ENCODE measurements at places on chromosomes 3 and 15.

- DNase-seq, result peak; percentile 44
These were observed 2.0 kb downstream of the FOXP1 start for GRCh38 chr3:71581457-71582035.

DNA sequence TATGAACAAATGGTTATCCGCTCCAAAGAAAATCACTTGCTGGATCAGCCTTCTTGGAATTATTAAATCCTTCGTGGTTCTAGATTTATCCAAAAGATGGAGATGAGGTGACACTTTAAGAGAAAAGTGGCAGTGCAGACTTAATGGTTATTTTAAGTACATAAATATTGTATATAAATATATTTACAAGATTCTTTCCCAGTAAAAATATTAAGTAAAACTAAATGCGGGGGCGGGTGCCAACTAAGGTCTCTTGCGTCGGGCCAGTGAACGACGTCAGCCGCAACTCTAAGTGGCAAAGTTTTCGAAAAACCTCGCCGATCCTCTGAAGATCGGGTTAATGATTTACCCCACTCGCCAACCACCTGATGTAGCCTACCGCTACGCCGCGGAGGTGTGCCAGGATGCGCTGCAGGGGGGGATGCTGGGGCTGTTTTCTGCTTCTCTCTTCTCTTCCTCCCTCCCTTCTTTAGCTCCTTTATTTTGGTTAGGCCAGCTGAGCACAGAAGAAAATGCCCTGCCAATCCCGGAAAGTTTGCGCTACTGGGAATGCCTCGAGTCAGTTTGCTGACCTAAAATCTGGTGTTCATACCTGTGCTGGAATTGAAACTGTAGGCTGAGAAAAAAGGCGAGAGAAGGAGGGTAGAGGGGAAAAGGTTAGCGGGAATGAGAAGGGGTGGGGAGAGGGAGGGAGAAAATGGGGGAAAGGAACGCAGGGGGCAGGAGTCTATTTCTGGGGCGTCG is 7.6 kb upstream of the FOXB1 start:
- no peak for DNase-seq

DNA sequence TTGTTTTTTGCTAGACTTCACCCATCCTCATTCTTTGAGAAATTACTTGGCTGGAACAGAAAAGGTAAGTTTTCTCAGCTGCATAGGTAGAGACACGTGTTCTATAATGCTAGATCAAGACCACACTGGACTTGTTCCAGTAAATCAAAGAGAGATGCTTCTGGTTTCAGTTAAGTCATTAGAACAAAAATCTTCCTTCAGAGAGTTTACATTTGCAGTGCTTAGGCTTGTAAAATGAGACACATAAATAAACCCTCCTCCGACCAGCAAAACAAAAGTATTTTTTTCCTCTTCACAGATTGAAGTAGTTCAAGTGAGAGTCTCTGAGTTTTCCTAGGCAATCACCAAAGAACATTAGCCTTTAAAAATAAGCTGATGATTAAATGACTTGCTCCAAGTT is 87.3 kb upstream of the PROK2 start:
- DNase-seq, result no peak

- DNase-seq, result no peak
These were observed 262.4 kb upstream of the PROK2 start for GRCh38 chr3:72047221-72047871.

GRCh38 chr3:179455954-179456353 is 4.7 kb upstream of the GNB4 start:
- no peak for DNase-seq

GRCh38 chr3:41464401-41464800 is 265.1 kb downstream of the CTNNB1 start:
- no peak for DNase-seq

DNA sequence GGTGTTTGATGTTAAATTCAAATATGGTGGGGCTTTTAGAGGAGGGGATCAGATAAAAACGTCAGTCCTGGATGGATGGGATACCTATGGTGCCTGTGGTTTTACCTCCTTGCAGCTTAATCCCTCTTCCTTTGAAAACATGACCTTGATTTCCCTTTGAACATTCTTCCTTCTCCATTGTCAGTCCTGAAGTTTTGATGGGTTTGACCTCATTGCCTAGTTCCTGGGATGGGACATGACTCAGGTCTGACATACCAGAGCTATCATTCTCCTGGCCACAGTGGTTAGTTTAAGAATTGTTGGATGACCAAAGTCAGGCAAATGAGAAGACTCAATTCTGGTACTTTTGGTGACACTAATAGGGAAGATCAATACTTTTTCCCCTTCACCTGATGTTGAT is 87.2 kb downstream of the PRICKLE2 start:
- DNase-seq, result no peak

GRCh38 chr15:93553167-93553935 is 464.3 kb upstream of the RGMA start:
- no peak for DNase-seq

DNA sequence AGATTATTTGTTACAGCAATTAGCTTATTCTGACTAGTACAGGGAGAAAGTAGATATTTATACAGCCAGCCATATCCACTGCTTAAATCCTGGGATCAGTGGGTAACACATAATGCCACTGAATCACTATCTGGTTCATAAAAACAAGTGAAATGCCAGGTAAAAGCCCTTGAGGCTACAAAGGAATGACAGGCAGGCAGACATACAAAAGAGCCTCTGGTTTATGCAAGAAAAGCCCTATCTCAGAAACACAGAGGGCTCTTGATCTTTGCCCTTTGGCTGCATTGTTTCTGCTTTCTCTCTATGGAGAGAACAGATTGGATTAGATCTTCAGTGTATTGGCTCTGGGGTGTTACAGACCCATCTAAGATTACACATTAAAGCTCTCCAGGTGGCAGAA is 115.4 kb upstream of the GADL1 start:
- no peak for DNase-seq

DNA sequence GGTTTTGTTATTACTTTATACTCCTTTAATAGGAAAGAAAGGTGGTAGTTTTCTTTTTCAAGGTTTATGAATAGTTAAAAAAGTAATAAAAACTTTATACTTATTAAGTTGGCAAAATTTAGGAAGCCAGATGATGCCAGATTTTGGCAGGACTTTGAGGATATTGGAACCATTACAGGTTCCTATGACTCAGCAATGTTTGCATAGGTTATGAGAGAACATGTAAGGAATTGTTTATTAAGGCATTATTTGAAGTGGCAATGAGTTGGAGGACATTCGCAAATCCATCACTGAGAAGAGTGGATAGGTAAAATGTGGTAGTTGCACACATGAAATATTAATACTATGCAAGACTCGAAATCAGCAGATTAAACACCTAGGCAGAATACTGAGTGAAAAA is 29.9 kb downstream of the CDAN1 start:
- DNase-seq, result no peak

DNA sequence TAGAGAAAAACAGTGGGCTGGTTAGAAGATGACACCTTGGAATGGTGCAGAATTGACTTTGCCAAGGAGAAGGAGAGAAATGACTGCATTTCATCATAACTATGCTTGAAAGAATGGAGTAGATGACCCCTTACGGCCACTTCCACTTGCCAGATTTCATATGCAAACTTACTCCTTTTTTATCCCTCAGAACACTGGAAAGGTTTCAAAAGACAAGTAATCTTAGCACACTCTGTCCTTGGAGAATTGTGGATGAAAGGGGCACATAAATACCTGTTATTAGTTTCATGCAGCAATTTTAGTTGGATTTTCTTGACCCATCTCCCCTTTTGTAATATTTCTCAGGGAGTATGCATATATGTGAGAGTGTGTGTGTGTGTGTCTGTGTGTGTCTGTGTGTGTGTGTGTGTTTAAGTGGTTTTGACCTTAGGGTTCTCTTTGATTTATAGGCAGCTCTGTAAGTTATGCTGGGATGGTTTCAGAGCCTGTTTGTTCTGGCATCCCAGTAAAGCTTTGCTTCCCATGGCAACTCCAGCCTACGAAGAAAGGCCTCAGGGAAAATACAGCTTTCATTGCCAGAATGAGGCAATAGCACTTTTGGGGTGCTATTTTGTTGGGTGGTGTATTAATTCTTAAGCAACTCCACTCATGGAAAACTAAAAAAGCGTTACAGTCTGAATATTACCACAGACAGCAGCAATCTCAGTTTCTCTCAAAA is 122.2 kb upstream of the TP63 start:
- no peak for DNase-seq

DNA sequence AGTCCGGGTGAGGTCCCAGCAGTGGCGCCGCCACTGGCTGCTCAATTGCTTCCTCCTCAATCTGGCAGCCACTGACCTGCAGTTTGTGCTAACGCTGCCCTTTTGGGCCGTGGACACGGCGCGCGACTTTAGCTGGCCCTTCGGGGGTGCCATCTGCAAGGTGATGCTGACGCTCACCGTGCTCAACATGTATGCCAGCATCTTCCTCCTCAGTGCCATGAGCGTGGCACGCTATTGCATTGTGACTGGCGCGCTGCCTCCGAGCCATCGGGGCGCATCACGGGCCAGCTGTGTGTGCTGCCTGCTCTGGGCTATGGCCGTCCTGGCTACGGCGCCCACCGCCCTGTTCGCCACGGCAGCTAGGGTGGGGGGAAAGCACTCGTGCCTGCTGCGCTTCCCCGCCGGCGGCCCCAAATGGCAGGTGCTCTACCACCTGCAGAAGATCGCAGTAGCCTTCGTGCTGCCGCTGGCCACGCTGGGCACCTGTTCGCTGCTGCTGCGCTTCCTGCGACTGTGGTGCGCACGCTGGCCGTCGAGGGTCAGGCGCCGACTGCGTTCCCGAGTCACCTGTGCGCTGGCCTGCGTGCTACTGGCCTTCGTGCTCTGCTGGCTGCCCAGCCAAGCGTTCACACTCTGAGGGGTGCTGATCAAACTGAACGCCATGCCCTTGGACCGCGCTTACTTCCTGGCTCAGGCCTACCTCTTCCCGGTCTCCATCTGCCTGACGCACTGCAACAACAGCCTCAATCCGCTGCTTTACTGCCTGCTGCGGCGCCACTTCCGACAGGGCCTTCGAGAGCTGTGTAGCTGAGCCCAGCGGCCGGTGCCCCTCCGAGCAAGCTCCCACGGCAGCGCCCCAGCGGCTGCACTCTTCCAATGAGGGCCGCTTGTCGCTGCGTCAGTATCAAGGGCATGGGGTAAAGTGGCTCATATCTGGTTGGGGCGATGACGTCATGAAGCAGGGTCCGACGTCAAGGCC is 20.3 kb upstream of the ADAMTS7 start:
- DNase-seq, result no peak

DNA sequence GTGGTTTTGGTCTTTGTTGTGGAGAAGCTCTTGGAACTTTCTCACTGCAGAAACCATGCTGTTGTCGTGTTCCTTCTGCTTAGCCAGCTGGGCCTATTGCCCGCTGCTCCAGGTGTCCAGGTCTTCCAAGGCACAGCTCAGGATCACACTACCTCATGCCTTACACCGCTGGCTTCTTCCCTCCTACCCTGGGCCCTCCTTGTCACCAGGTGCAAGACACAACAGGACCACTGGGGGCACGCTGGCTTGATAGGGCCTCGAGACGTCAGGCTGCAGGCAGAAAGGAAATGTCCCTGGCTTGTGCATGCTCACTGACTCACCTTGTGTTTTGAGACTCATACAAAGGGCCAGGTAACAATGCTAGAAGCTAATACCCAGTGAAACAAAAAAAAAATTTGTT is 32.3 kb downstream of the PAQR9 start:
- DNase-seq, result peak; percentile 68

- no peak for DNase-seq
These were observed 81.4 kb downstream of the XRN1 start for GRCh38 chr3:142366434-142366833.

DNA sequence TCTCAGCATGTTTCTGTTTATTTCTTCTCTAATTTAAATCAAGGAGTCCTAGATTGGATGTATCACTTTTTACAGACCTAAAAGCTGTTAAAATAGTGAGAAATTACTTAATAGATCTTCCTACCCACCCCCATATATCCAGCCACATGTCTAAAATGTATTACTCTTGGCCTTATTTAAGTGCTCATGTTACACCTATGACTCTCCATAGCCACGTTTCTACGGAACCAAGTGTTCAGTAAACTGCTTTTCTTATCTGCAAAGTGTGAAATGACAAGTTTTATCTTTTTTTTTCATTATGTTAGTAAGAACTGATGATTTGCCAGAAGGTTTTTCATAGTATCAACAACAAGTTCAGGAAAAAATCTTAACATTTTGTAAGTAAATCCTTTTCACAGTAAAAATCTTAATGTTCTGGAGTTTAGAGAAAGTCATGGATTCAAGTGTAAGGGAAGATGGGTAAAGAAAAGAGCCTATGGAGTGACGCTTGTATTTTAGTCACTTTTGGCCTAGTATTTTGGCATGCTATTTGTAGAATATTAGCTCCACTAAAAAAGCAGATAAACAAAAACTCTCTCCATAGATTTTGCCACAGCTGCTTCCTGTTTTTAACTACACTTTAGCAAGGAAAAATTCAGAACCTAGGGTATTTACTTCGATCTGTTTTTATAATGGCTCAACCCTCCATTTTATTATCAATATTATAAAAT is 41.2 kb upstream of the IGSF10 start:
- no peak for DNase-seq

DNA sequence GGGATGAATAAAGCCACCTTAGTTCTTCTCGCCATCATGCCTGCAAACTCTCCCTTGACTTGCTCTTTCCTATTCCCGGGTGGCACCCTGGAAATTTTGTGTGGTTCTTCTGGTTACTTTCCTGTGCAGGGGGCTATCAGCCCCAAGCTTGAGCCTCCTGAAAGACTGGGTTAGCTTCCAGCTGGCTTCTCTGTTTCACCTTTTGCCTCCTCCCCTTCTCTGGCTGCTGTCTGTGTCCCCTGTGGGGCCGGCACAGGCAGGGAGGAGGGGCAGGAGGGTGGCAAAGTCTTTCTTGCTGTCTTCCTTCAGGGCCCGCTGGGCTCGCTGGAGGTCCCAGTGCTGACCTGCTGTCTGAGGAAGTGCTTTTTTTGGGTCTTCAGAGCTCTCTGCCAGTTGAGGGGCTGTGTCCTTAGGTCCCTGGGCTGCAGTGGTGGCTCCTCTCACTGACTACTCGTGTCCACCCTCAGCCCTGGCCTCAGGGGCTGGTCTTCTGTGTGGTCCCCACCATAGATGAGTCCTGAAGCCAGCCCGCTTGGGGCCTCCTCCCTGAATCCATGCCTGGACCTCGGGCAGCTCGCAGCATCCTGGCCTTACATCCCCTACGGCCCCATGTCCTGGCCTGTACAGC is 196.5 kb downstream of the KLF13 start:
- no peak for DNase-seq

DNA sequence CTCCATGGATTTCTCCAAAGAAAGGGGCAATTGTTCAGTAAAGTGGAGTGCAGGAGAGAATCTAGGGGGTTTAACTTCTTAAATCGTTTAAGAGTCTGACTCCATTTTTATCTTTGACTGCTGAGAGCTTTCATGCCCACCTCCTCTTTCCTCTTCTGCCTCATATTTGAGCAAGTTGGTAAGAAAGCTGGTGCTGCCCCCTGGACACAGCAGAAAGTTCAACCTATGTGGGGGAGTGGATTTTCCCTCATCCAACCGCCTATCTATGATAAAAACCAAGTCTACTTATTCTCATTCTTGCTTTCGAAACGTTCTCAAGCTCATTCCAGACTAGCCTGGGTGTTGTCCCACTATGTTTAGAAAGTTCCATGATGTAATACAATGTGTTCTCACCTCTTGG is 26.0 kb downstream of the HHLA2 start:
- no peak for DNase-seq

GRCh38 chr3:53646723-53647122 is 152.3 kb downstream of the CACNA1D start:
- no peak for DNase-seq

GRCh38 chr15:35020974-35021373 is 32.9 kb upstream of the ZNF770 start:
- no peak for DNase-seq
